Ovary (tissue), 10 donors: ENCODE measurements at places on chromosomes 3 and 15. TPM values are rescaled to one million over a fixed set of nuclear protein-coding genes. Genes with fewer than 3 reads are reported as not detected.

GRCh38 chr3:61564395-61565059, 3.2 kb downstream of the PTPRG start:
- peak; percentile 85 for DNase-seq

GRCh38 chr3:102148598-102149337, 286.0 kb upstream of the ZPLD1 start:
- DNase-seq = no peak

DNA sequence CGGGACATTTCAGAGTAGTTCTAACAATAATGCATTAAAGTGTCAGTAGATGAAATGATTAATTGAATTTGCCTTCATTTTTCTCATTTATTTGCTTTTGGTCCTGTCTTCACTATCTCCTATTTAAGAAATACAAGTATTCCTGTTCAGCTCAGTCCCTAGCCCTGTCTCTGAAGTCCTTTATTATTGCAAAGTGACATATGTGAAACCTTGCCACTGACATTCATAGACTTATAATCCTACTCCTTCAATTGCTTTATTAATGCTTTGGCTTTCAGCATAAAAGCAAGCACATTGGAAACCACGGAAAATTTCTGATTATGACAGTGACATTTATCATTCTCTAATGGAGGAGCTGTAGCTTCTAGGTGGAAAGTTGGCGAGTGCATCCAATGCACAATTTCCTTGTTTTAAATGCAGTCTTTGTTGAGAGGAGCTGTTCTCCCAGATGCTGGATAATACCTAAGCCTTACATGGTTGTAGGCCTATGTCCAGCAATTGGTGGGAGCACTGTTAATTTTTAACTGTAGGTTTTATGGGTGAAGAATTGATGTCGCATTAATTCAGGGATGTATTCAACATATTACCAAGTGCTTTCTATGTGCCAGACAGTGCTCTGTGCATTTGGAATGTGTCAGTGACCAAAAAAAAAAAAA, 337.8 kb downstream of the FEZF2 start:
- no peak for DNase-seq

Gene TRPM1
- 0.12 TPM for polyA plus RNA-seq

Gene MORC1
- polyA plus RNA-seq = not detected

GRCh38 chr15:98548139-98548971, 100.0 kb upstream of the IGF1R start:
- peak; percentile 80 for DNase-seq

DNA sequence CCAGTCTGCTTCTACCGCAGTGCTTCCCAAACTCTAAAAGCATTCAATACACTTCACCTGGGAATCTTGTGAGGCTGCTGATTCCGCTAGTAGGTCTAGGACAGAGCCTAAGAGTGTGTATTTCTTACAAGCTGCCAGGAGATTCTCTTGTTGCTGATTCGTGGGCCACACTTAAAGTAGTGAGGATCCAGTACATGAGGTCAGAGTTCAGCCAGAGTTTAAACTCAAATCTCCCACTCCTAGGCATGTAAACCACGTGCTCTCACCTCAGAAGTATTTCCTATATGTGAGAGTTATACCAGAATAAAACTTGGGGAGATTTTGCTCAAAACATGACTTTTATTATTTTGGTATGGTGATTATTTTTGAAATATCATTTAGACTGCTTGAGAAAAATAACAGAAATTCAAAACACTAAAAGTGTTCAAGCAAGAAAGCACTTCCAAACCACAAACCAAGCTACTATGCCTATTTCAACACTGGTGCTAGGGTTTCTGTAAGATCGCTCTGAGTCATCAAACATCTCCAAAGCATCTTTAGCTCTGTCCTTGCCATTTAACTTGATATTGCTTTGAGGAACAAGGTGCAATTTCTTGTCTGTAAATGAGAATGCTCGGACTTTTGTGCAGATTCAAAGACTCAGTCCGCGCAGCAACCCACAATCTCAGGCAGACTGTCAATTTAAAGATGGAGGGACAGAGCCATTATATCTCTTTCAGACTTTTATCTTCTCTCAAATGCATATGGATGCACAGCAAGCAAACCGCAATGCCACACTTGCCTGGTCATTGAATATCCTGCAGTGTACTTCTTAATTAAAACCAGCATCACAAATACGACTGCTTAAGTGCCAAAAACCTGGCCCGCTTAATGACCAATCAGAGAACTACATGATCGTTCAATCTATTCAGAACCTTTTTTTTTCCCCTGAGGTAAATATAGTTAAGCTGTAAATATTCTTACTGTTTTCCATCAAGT, 59.8 kb downstream of the AGTR1 start:
- DNase-seq = no peak

- DNase-seq = no peak
These were observed 119.1 kb downstream of the ADCY5 start for GRCh38 chr3:123329636-123330340.

GRCh38 chr15:89383365-89384175, 48.9 kb upstream of the POLG start:
- DNase-seq = peak; percentile 51

DNA sequence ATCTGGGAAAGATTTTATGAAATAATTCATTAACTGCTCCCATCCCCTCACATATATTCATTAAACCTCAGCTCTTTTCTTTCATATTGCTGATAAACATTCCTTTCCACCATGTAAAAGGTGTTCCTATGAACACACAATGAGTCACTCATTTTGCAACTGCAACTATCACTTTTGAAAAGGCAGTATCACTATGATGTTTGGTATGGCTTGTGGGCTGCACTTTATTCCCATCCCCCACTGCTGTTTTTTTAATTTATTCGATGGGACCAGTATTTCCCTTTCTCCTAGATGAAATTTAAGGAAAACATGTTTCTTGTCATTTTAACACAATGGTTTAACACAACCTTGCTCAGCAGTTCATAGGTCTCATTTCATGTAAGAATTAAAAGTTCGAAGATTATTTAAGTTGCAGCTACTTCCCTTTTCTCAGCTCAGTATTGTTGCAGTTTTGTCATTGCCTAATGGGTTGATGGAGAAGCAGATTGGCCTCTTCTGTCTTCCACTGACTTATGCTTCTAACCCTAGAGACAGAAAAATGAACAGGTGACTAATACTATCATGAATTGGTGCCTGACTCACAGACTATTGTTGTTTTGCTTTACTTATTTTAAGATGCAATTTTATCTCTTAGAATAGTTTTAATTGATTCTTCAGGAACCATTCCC, 280.3 kb downstream of the ZPLD1 start:
- DNase-seq = no peak

Gene ONECUT1
- not detected for polyA plus RNA-seq

GRCh38 chr3:197522183-197522715, 33.5 kb downstream of the BDH1 start:
- no peak for DNase-seq

GRCh38 chr15:80161468-80162016, 8.7 kb downstream of the FAH start:
- no peak for DNase-seq

- DNase-seq = no peak
These were observed 70.9 kb upstream of the TMEM115 start for GRCh38 chr3:50430191-50430590.

Gene IL20RB
- polyA plus RNA-seq = 0.82 TPM

- DNase-seq = no peak
These were observed 13.9 kb downstream of the AADAC start for GRCh38 chr3:151827816-151828215.

- DNase-seq = peak; percentile 11
These were observed 452 bp upstream of the SV2B start for GRCh38 chr15:91099616-91099994.

DNA sequence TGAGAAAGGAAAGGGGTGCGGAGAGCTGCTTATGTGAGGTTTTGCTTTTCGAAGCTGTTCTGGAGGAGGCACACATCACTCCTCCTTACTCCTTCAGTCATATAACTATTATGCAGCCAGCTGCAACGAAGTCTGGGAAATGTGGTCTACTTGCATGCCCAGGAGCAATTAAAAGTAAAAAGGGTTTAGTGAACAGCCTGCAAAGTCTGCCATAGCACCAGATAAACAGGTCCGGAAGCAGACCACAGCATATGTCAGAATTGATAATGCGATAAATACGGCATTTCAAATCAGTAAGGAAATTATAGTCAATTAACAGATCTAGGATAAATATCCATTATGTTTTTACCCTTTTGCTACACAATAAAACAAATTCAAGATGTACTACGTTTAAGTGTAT, 99.5 kb downstream of the POLR2M start:
- DNase-seq = no peak

- DNase-seq = no peak
These were observed 500.1 kb downstream of the PYDC2 start for GRCh38 chr3:191961022-191961421.

- DNase-seq = no peak
These were observed 378.7 kb downstream of the C3orf38 start for GRCh38 chr3:88528494-88528893.

GRCh38 chr3:10198761-10199649, 34.3 kb downstream of the IRAK2 start:
- DNase-seq = no peak

GRCh38 chr3:100316641-100317069, 17.9 kb upstream of the NIT2 start:
- peak; percentile 22 for DNase-seq

- DNase-seq = no peak
These were observed 20.6 kb downstream of the SPSB4 start for GRCh38 chr3:141071681-141072260.

- DNase-seq = no peak
These were observed 16.3 kb upstream of the TRAT1 start for GRCh38 chr3:108806316-108806715.

GRCh38 chr15:74264081-74264501, 28.0 kb downstream of the CCDC33 start:
- no peak for DNase-seq

Gene LDHAL6B
- not detected for polyA plus RNA-seq

DNA sequence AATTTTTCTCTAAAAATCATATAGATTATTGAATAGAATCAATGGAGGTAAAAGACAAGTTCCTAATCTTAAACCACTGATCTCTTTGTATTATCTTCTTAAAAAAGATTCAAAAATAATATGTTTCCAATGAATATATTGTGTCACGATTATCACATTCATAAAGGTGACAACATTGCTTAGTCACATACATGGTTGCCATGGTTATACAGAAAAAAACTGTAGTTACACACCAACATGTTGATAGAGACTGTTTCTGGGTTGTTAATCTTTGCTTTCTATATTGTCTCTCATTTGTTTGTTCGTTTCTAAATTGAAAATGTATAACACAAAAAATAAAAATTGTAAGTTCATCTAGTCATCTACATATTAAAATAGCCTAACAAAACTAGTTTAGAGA, 376.0 kb upstream of the ALCAM start:
- DNase-seq = no peak

Gene PLCB2
- 8.6 TPM for polyA plus RNA-seq

DNA sequence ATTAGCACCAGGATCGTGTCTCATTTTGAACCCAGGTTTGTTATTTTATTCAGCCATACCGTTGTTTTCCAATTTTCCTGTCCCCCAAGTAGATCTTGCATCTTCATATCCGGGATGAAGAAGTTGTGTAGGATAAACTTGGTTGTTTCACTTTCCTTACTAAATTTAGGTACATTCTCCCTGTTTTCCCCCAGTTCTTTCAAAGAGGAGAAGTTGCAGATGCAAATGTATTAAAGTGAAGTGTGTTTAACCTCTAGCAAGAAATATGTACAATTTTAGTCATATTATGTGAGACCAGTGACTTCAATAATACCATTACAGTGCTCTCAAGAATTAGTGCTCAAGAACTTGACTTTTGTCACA, 1.3 kb downstream of the ATXN7 start:
- DNase-seq = no peak

Gene LHFPL4
- not detected for polyA plus RNA-seq

- no peak for DNase-seq
These were observed 37.7 kb upstream of the NAALADL2 start for GRCh38 chr3:174821477-174821876.

Gene COL8A1
- polyA plus RNA-seq = 27.3 TPM

GRCh38 chr3:178097576-178097975, 438.7 kb upstream of the KCNMB2 start:
- no peak for DNase-seq

Gene MFAP1
- polyA plus RNA-seq = 18.6 TPM

GRCh38 chr3:129838086-129838485, 55.4 kb downstream of the TMCC1 start:
- DNase-seq = no peak

- DNase-seq = peak; percentile 81
These were observed 90.2 kb downstream of the CERS3 start for GRCh38 chr15:100438570-100438969.

DNA sequence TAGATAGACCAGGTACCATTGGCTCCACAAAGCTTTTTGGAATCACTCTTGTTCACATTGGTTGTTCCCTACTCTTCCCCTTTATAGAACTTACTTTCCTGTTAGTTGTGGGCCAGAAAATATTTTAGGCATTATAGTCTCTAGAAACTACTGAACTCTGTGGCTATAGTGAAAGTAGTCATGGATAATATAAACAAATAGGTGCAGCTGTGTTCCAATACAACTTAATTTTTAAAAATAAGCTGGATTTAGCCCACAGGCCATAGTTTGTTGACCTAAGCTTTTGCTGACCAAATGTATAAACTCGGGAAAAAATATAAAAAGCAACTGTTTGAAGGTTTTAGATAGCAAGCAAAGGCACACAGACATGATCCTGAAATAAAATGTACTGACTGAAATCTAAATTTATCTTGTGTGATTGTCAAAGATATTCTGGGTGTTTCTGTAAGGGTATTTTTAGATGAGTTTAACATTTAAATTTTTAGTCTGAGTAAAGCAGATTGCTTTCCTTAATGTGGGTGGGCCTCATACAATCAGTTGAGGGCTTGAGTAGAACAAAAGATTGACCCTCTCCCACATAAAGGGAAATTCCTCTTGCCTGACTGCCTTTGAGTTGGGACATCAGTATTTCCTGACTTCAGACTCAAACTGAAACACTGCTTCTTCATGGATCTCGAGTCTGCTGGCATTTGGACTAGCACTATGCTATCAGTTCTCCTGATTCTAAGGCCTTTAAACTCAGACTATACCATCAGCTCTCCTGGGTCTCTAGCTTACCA, 13.2 kb downstream of the IQCB1 start:
- DNase-seq = no peak

GRCh38 chr3:74332165-74332564, 282.3 kb downstream of the CNTN3 start:
- no peak for DNase-seq

GRCh38 chr3:183913580-183913920, 28.9 kb upstream of the PARL start:
- no peak for DNase-seq

DNA sequence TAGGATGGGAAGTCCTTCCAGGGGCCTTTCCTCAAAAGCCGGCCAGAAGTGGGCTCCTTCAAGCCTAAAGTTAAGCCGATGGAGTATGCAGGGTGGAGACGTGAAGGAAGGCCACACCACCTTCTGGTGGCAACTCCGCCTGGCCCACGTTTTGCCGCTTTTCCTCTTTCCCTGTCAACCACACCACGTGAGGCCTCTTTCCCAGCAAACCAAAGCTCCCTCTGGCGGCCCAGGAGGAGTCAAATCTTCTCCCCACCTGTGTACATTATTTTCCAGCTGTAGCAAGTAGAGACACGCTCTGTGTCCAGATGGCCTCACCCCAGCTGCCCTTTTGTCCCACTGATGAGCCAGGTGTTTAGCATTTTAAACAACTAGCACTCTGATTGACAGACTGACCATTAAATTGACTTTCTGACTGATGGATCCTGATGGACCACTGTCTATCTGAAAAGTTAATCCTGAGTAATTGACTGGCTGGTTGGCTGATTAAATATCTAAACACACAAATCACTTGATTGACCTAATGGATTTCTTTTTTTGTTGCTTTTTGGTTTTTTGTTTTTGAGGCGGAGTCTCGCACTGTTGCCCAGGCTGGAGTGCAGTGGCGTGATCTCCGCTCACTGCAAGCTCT, 59.6 kb upstream of the ZBTB38 start:
- peak; percentile 52 for DNase-seq
